ENCODE measurements at places on chromosomes 4 and X.
A peak's percentile ranks its signal among the peaks of the same experiment; 100 is the strongest.

GRCh38 chr4:159003420-159004253, 99.2 kb upstream of the RAPGEF2 start:
- peak; percentile 39 for DNase-seq

DNA sequence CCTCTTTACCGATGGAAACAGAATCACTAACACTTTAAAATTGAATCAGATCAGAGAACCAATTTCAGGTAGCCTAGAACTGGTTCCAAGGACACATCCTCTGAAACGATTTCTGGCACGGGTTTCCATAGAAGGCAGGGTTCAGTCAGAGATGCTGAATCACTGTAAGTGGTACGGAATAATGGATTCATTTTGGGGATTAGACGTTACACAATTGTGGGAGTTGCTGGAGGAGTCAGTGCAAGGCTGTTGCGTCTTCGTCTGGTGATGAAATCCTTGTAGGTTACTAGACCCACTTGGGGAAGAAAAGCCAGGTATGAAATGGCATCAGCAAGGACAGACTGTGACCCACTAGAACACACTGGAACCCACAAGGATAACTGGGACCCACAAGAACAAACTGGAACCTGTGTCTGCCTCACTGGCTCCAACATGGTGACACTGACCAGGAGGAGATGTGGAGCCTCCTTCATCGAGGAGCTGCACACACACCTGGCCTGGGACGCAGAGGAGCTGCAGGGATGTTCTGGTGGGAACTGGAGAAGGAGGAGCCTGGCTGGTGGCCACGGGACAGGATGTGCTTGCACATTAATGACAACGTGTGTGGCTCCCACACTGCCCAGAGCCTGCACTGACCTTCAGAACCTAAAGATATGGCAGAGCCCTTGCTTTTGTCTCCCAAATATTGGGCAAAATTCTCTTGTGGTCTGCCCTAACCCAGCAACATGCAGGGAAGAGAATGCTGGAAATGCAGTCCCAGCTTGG, 105.1 kb downstream of the TRAPPC11 start:
- DNase-seq, result no peak

- DNase-seq, result no peak
Observed at GRCh38 chr4:40923316-40924095, 173.8 kb downstream of the NSUN7 start.

DNA sequence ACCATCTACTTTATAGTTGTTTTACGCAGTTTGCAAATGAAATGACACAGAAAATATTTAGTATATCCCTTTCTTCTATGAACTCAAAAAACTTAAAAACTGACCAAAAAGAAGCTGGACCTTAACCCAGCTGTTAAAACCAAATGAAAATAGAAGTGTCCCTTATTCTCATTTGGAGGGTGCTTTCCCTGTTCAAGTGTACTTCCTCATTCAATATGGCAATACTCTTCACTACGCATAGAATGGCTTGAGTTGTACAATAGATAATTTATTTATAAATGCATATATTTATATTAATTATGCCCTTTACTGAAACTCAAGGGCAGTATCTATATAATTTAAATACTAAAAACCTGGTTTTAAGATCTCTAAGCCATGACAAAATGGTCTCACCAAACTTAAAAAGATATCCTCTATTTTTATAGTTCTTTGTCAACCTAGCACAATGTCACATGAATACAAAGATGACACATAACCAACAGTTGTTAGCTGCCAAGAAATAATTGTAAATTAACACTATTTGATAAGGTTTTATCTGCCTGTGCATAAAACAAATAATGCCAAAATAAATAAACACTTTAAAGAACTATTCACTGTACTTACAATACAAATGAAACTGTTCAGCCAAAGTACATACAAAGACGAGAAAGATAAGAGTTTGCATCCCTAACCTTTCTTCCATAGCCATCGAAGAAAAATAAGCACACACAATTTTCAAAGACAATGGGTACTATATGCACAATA, 25.2 kb downstream of the YTHDC1 start:
- DNase-seq, result no peak

GRCh38 chr4:105568584-105568983, 16.2 kb downstream of the ARHGEF38 start:
- DNase-seq, result no peak

DNA sequence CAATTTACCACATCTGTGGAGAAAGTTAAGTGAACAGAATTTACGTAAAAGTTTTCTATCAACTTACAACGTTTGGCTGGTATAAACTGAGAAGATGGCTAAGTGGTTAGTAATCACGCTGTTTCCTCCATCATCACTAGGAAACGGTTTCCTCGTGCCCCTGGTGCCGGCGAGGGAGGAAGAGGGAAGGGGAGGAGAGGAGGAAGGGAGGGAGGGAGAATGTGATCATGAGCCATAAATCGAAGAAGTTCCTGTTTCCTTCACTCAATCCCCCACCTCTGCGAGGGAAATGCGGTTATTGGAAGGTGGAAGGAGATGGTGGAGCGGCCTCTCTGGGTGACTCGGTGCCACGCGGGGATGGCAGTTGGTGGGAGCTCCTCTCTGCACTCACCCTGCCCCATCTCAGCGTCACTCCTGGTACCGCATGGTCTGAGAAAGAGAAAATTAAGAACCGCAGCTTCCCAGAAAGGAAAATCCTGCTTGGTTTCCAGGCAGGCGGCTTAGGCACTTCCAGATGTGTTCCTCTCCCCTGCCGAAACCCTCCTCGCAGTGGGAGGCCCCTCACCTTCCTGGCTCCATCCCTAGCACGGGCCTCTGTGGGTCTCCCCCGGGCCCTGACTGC, 216.8 kb downstream of the AFAP1 start:
- peak; percentile 55 for DNase-seq

DNA sequence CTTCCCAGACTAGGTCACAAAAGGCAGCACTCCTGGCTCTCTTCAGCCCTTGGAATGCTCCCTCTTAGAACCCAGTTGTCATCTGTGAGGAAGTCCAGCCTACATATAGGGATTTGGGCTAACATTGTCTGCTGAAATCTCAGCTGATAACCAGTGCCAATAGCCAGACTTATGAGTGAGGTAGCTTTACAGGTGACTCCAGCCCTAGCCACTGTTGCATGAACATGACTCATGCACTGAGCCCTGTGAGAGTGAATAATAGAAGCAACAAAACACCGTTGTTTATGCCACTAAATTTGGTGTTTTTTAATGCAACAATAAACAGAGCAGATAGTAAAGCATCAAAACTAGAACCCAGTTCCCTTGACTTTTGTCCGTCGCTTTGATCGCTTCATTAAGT, 433.2 kb downstream of the STIM2 start:
- no peak for DNase-seq

- DNase-seq, result no peak
Observed at GRCh38 chr4:146932116-146932515, 13.5 kb downstream of the TTC29 start.

DNA sequence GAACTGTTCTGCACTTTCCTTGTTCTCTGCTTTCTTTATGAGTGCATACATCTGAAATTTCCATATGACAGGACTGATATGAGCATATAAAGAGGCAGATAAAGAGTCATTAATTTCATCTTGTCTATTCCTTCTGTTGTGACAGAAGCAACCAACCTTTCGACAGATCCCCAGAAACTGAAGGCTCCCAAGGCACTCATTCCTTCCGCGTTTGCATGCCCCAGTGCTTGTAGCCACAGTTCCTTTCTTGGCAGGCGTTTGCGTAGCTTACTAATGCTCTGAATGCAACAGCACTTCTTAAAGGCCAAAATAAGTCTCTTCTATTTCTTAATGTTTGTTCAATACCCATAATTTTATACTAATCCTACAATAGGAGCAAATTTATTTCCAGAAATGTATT, 94.0 kb upstream of the TBL1X start:
- no peak for DNase-seq

DNA sequence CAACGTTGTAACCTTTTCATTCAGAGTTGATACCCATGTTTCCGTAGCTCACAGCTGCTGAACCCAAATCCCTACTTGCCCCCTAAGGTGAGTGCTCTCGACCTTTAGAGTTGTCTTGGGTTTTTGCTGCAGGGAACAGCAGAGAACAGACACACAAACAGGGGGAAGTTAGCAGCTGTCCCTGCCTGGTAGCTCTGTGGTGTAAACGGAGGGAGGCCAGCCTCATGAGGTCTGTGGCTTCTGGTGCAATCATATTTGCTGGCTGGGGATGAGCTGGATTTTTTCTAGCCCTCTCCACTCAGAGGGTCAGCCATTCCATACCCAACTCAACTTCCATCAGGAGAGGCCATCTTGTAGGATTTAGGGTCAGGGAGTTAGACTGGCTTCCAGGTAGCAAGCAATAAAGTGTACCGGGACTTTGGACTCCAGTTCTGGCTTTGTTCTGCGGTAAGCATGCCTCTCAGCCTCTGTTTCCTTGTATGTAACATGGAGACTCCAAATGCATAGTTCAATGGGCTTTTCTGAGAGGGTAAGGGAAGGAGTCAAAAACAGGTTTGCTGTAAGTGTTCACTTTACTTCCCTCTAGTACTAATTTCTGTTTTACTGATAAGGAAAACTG, 218.9 kb downstream of the MID1IP1 start:
- no peak for DNase-seq

DNA sequence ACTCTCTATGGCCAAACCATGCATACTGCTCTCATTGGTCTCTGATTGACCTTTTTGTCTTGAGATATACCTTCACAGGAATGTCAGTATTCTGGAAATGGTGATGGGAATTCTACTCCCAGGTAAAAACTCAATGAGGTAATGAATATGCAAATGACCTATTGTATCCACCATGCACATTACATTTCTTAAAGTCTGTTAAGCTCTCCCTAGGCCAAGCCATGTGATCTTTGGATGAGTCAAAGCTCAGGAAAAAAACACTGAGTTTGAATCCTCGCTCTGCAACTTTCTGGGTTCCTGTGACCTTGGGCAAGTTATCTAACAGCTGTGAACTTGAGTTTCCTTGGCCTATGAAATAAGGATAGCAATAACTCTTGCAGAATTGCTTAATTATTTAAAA, 175.4 kb downstream of the PPP1R2C start:
- no peak for DNase-seq

DNA sequence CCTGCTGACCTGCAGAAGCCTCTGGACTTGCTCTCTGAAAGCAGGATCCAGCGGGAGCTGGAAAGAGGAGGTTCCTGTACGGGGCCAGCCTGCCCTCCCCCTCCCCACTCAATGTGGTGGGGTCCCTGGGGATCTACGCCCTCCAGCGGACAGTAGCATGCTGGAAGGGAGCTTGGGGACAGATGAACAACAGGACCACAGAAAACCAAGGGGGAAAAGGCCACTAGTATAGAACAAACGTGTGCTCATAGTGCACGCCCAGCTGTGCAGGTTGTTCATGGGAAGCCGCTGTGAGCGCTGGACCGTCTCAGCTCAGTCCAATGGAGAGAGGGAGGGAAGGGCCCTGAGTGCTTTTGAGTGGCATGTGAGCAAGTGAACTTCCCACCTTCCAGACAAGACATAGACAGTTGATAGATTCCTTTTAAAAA, 15.8 kb downstream of the HMX1 start:
- DNase-seq, result no peak

GRCh38 chrX:38409289-38409688, 56.9 kb downstream of the OTC start:
- DNase-seq, result no peak

GRCh38 chr4:94570558-94570957, 118.8 kb downstream of the PDLIM5 start:
- DNase-seq, result no peak

DNA sequence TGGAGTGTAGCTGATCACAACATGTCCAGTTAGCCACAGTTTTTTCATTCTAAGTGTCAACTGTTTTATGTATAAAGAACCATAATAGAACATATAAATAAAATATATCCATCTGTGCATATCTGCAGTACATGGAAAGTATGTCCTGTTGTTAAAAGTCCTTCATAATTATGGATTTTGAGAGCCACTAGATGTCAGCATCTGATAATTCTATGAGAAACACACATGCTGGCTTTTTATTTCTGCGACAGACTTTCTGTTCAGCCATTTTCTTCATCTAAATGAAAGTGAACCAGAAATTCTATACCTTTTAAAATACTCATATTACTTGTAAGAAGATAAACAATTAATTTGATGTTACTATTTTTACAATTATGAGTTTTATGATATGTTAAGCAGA, 251.5 kb downstream of the GPM6A start:
- peak; percentile 6 for DNase-seq

DNA sequence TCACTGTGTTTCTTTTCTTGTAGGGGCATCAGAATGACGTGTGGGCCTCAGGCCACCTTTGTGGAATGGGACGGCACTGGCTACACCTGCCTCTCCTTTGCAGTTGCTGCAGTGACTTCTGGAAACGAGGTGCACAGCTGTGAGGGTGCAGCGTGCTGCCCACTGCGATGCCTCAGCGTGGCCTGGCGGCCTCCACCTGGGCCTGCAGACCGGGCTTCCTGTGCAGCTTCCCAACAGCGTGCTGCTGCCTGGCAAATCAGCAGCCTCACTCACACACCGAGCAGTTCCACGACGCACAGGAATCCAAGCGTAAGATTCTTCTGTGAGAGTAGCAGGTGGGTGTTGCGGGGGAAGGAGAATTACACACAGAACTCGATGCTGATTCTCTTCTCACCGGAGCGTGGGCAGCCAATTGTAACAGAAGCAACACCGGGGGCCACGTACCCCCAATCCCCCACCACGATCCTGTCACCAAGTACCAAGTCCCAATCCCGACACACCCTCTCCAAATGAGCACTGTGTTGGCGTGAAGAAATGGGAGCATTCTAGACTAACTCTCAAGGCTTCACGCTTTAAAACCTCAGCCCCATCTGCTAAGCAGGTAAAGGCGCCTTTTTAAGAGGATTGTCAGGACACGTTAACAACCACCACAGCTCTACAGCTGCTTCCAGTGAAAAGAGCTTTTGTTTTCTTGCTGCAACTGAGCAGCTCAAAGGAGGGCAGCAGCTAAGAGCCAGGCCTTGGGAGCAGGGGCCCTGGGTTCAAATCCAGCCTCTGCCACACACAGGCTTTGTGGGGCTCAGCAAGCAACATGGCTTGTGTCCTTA, 16.9 kb downstream of the WDR1 start:
- DNase-seq, result no peak

DNA sequence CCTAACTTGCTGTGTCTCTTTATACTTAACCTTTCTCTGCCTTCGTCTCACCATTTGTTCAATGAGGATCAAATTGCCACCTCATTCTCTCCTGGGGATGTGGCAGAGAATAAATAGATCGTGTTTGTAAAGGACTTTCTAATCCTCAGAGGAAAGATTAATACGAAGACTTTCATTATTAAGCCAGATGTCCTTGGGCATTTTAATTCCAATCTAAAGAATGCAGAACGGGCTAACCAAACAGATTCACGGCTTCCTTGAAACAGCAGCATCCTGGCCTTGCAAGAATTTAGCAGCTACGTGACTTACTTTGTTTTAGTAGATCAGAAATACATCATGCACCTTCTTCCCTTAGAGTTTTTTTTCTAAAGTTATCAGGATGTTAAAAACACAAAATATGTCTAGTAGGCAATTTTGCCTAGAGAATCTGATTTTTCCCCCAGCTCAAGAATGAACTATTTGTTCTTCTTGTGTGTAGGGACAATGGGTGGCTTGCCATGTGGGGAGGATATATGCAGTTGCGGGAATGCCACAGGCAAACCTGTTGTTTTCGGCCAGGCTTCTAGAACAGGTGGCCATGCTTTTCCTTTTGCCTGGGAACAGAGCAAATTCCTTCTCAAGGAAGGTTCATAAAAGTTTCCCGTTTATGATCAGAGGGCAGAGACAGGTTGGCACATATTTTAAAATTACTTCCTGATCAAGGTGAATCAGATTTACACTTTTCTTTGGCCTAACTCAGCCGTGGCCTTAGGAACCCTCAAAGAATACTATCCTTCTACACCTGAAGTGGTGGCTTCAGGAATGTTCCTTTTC, 3.0 kb downstream of the MID1 start:
- peak; percentile 23 for DNase-seq

Data from fibroblast of skin of right quadriceps (primary cell).